ENCODE measurements at places on chromosomes 2 and 18.

DNA sequence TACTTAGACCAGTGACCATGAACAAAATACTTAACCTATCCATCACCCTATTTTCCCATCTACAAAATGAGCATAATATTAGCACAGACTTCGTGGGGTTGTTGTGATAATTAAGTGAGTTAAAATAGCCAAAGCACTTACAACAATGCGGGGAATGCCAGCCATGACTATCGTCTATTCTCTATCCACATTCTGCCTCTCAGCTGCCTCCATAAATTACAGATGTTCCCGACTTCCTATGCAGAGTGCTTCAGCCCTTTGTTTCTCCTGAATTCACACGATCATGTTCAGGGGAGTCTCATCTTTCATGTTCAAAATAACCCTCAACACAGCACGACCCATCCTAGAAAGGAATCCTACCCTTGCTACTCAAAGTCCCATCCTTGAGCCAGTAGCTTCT is 211.6 kb downstream of the EN1 start:
- DNase-seq: no peak

- DNase-seq: no peak
These were observed 386.5 kb upstream of the DCC start for GRCh38 chr18:51953521-51953920.

DNA sequence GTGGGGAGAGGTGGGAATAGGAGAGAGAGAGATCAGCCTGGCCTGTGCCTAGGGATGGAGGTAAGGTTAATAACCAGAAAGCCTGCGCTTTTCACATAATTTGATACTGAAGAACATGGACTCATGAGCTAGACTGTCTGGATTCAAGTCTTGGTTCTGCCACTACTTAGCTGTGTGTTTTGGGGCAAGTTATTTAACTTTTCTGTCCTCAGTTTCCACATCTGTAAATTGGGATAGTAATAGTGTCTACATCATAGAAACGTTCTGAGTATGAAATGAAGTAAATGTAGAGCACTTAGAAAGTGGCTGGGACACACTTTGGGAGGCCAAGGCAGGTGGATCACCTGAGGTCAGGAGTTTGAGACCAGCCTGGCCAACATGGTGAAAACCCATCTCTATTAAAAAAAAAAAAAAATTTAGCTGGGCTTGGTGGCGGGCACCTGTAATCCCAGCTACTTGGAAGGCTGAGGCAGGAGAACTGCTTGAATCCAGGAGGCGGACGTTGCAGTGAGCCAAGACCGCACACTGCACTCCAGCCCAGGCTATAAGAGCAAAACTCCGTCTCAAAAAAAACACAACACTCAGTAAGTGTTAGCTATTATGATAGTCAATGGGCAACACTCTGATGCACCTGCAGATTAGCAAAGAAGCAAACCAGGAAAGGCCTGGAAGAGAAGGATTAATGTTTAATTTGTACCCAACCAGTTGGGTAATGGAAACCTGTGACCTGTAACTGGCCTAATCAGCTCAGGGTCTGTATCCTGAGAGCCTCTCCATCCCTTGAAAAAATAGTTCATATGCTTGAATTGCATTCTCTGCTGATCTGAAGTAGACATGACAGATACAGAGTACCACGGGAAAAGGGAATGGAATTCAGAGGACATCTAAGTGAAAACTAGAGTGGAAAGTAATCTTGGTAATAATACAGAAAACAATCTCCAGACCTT is 6.8 kb downstream of the GALM start:
- DNase-seq: no peak

DNA sequence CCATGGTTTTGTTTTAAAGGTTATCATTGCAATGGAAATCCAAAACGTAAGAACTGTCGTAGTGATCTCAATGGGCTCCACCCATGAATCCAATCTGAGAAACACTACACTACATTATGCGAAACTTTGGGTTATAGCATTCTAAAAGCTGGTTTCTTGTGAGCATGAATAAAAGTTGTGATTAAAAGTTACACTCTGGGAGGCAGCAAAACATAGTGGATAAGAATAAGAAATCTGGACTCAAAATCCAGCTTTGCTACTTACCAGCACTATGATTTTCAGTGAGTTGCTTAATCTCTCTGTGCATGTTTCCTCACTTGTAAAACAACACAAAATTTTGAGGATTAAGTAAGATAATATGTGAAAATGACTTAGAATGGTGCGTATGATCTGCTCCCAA is 25.7 kb upstream of the THOC1 start:
- no peak for DNase-seq
